Activated T-cell treated with anti-CD3 and anti-CD28 coated beads for 24 hours (primary cell): ENCODE measurements at places on chromosomes 2 and 18.

DNA sequence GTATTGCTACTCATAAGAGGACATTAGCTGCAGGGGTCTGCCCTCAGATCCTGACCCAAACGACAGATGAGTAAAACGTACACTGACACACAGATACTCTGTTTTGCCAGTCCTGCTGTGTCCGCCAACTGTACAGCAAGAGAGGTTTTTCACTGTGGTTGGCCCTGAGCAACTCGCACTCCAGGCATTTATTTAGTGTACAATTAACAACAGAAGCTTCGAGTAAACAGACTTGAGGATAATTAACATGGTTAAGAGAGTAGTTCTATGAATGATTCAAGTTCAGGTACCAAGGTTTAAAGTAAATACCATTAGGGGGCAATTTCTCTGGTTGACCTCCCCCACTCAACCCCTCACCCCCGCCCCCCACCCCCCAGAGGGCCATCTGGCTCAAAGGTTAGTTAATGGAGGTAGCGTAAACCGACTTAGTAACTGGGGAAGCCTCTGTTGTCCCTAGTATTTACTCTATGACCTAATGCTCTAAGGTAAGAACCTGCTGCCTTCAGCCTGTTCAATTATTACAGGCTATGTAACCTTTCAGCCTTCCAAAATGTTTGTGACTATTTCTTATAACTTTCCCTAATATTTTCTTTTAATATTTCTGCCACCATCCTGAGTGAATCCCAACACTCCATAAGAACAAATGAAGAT lies 103.9 kb upstream of the XIRP2 start:
- no peak for DNase-seq

DNA sequence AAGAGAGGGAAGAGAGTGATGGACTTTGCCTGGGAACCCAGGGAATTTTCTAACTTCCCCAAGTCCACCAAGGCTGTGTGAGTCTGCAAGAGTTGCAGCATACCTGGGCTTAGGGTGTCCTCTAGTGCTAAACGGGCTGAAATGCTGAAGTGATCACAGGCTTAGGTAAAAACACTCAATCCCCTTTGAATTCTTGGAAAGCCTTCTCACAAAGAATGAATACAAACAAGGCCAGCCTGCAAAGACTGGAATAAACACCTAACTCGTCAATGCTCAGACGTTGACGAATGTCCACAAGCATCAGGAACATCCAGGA lies 30.0 kb upstream of the BMP10 start:
- DNase-seq = no peak

DNA sequence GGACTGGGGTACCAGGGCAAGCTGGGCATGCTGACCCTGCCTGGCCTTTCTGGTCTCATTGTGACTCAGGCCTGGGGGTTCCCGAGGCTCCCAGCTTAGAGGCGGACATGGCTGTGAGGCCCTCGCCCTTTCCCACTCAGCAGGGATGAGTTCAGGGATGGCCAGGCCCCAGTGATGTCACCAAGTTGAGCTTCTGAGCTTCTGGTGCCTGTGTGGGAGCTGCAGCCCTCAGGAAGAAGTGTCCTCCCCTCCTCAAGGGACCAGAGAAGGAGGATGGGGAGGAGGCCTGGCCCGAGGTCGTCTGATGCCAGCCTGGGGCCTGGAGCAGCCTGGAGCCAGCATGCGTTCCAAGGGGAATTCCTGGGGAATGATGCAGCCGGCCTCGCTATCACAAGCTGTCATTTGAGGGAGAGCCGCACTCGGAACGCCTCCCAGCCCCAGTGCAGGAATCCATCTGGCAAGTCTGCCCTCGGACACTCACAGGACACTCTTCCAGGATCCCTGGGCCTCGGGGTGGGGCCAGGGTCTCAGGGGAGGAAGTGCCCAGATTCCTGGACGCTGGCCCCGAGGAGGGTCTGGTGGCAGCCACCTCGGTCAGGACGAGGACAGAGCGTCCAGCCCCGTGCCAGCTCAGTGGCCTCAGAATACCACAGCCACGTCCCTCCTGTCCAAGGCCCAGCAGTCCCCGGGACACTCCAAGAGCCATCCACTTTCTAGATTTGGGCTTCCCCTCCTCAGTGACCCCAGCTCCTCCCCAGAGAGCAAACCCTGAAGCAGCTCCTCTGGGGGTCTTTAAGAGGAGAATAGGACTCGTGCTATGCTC lies 61.2 kb upstream of the GPC1 start:
- DNase-seq = no peak

DNA sequence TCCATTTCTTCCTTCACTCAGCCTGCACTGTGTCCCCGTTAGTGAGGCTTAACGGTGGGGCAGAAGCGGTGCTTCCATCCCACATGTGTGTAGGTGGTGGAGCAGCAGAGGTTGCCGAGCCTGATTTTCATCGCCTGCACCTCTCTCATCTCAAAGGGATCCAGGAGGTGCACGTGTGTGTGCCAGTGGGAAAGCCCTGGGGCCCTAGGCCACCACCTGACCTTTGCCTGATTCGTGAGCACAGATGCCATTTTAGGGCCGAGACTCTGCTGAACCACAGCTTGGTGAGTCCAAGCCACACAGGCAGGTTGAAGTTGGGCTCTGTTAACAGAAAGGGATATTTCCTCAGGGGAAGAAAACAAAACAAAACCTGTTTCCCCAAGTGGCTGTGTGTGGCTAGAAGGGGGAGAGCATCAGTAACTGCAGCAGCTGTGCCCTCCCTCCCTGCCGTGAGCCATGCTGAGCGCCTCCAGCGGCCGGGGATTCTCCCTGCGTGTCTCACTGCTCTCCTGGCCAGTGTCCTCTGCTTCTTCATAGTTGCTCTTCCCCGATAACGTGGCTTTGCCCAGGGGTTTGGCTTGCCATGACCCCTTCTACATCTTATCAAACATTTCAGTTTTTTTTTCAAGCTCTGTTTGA lies 81.5 kb downstream of the MAPRE2 start:
- DNase-seq = no peak

- no peak for DNase-seq
These were observed 129.3 kb upstream of the REV1 start for GRCh38 chr2:99619151-99619550.

- DNase-seq = no peak
These were observed 33.3 kb upstream of the GMCL1 start for GRCh38 chr2:69796174-69796573.
